ENCODE measurements at places on chromosomes 7 and 10.

- no peak for DNase-seq
Measured at GRCh38 chr7:3321206-3321605, 20.2 kb downstream of the SDK1 start.

GRCh38 chr7:5567790-5568189 is 144.2 kb upstream of the TNRC18 start:
- DNase-seq = no peak

DNA sequence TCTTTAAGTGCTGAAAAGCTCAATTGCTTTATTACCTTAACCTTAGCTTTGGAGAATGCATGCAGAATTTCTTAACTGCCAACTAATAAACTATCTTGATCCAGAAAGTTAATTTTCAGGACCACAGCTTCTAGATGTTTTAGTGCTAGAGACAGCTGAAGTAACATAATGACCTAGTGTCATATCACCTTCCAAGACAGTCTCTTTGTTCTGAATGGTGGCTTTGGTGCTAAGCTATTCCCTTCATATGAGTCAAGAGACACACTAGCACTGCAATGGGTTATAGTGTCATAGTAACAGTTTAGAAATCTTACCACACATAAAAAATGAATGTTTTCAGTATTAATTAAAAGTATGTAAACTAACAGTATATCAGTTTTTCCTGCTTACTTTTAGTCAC is 115.4 kb upstream of the LRRN3 start:
- DNase-seq = no peak

DNA sequence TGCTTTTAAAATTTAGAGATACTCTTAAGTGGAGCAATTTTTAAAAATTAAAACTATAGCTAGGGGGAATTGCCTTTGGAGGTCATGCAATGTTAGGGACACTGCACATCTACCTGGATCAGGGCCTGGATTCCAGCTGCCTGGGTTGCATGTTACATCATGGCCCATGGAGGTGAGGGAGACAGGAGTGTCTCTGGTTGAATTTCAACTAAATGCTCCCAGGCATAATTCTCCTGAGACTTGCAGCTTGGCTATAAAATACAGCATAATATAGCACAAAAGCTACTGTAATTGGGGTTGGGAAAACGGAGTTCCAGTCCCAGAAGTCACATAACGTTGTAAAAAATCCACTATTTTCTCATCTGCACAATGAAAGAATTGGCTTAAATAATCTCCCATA is 782.5 kb downstream of the LRMDA start:
- no peak for DNase-seq

DNA sequence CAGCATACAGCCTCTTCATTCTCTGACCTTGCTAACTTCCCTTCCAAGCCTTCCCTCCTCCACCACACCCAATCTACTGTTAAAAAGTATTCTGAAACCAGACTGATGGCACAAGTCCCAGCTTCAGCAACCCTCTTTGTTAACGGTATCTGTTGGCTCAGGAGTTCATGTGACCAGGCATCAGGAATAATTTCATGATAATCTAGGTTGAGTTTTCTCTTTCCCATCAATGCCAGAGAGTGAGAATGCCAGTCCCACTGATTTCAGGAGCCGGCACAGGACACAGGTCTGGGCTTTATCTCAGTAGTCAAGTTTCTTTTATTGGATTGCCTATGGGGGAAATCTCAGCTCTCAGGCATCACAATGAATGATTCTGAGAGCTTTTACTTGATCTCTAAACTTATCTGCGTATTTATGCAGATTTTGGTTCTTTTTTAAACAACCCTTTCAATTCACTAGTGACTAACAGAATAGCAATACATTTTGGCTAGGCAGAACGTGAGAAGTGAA is 231.0 kb upstream of the LYZL1 start:
- DNase-seq = peak; percentile 73

GRCh38 chr7:129707910-129708499 is 96.5 kb downstream of the NRF1 start:
- DNase-seq = no peak

DNA sequence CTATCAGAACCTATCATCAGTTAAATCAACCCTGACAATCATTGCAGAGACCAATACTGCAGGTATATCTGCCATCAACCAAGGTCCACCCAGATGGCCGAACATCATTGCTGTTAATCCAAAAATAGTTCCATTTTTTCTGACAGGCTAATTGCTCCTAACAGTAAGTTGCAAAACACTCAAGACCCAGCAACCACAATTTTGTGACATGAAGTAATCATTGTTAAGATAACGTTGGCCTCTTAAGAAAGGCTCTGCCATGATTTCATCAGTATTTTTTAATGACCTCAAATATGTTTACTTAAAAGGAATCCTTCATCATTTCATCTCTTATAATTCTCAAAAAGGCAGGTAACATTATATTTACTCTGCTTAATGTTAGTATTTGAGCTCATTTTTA is 553.4 kb upstream of the POM121L12 start:
- DNase-seq = peak; percentile 14

- no peak for DNase-seq
Measured at GRCh38 chr7:158742065-158742821, 37.6 kb upstream of the NCAPG2 start.

- no peak for DNase-seq
Measured at GRCh38 chr7:6477318-6477660, 29.5 kb upstream of the DAGLB start.

DNA sequence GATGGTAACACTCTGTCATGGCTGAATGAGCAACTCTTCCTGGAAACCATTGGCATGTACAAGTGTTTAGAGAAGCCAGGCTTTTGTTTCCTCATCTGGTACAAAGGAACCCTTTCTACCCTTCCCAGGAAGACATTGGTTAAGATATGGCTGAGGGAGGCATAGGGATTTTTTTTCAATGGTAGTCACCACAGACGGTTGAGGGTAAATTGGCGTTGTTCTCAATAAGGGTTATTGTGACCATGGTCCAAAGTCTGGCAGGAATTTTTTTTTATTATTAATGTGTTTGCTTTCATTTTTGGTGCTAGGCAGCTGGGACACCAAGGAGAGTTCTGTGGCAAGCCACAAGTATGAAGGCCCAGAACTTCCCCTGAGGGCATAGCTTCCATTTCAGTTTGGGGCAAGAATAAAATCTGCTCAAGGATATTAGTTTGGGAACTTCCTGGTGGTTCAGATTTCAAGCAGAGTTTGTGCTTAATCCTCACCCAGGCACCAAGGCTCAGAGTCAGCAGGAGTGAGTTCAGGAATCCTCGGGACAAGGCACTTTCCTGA is at the start of gene PLEKHS1:
Gene PLEKHS1, plus strand, starts transcription at position 502 of the 552 bp plus-strand sequence. CDS start 3,596 bp downstream, outside the sequence.
- peak; percentile 9 for DNase-seq

GRCh38 chr7:126211875-126212274 is 1040.9 kb downstream of the GRM8 start:
- no peak for DNase-seq

DNA sequence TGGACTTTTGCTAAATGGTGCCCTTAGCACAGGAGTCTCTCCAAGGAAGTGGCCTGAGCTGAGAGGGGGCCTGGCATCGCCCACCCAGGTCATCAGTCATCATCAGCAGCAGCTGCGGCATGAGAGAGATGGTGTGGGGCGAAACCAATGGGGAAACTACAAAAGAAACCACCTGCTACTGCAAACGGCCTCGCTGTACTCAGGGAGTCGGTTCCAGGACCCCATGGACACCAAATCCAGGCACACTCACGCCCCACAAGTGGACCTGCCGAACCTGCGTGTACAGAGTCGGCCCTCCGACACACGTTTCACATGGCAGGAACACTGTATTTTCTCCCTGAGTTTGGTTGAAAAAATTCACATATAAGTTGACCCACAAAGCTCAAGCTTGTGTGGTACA is 37.8 kb downstream of the DIP2C start:
- DNase-seq = no peak

- DNase-seq = peak; percentile 52
Measured at GRCh38 chr10:75613685-75614504, 182.5 kb downstream of the LRMDA start.

GRCh38 chr10:116888380-116889055 is 39.2 kb downstream of the ENO4 start:
- peak; percentile 90 for DNase-seq

GRCh38 chr7:129210256-129210988 is 14.4 kb upstream of the AHCYL2 start:
- DNase-seq = peak; percentile 60

GRCh38 chr7:107213193-107213788 is 44.5 kb downstream of the HBP1 start:
- no peak for DNase-seq

DNA sequence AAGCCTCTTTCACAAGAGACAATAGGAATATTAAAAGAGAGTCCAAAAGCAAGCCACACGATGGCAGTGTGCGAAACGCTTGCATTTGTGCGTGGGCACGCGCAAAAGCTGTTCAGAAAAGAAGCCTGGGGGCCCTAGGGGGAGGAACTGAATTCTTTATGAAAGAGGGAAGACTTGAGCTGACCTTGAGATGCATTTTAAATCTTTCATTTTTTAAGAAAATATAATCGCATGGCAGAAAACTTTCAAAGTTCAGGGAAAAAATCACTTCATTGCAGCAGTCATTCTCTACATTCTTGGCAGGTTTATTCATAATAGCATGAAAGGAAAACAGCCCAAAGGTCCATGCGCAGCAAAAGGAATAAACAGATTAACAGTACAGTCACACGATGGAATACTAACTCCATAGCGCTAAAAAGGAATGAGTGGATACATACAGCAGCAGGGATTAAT is 206.5 kb upstream of the PRKCQ start:
- DNase-seq = peak; percentile 77

DNA sequence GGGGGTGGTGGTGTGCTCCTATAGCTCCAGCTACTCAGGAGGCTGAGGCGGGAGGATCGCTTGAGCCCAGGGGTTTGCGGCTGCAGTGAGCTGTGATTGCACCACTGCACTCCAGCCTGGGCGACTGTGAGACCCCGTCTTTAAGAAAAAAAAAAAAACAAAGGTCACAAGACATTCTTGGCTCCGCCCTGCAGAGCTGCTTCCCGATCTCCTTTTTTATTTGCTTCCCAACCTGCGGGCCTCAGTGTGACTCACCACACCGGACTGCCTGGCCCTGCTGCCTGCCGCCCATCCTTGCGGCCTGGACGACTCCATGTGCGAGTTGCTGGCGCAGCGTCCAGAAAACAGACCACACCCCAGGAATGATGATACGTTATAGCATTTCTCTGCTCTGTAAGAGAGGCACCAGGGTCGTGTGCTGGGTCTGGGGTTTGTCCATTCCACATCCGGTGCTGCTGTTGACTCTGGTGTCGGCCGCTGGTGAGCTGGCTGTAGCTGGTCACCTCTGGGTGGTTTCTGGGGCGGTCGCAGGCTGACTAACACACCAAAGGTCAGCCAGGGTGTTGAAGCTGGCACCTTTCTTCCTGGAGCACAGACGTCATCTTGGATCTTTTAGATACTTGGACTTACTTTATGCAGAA is 123.6 kb downstream of the TCF7L2 start:
- peak; percentile 97 for DNase-seq

DNA sequence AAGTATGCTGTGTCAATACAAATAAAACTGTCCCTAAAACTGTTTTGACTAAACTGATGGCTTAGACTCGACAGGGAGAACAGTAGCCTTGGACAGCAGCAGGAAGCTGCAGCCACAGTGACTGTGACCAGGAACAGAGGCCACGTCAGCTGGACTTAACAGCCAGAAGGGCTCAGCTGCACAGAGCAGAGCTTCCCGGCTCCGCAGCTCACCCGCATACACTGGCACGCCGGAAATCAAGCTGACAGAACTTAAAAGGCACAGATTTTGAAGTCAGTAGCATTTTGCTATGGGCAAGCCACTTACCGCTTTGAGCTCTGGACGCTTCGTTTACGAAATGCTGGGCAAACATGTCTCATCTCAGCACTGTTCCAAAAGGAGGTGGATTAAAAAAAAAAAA is 769.7 kb upstream of the AUTS2 start:
- no peak for DNase-seq

DNA sequence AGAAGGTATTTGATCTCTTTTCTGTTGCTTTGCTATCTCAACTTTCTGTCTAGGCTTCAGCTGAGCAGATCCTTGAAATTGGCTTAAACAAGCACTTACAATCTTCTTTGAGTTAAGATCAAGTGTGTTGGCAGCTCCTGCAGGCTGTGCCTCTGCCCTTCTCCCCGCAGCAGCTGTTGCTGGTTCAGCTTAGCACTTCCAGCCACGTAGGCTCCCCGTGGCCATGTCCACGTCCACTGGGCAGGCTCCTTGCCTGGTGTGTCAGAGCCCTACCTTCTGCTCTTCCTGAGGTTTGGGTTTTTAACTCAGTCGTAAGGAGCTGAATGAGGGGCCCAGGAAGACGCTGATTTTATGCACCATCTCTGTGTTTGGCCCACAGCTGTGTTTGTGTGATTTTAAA is 47.2 kb downstream of the CAMK1D start:
- no peak for DNase-seq

- no peak for DNase-seq
Measured at GRCh38 chr7:133478591-133479135, 225.8 kb downstream of the EXOC4 start.

DNA sequence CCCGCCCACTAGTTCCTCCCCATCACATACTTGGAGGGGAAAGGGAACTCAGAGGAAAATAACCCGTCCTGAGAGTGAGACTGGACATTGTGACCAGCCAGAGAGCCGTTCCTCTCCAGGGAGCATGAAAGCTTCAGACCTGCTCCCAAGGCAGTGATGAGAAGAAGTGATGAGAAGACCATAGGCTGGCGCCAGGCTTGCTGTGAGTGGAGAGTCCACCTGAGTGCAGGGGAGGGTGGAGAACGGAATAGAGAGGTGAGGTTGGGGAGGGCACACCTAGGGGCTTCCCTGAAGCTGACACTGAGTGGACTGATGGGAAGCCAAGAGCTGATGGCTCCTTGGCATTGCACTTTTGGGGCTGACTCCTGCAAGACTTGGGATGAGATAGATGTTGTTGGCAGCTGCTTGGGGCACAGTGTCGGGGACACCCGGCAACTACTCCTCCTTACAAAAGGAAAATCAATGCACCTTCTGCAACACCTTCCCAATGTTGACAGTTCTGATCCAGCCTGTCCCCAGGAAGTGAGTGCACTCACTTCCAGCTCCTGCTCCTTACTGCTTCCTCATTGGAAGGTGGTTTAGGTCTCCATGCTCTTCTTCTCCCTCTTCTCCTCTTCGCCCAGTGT is 79.4 kb downstream of the EMX2 start:
- no peak for DNase-seq

DNA sequence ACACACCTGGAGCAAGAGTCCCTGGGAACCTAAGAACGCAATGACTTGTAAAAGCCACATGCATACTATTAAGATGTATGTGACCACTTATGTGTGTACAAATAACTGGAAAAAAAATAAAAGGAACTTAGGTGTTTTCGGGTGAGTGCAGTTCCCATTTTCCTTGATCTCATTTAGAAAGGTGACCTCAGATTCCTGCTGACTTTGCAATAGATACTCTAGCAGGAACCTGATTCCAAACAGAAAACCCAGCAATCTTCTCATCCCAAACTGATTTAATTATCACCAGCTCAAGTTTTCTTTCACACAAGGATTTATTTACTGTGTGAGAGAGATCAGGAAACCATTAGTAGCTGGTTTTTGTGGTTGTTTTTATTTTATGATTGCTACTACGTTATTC is 56.5 kb upstream of the LRGUK start:
- DNase-seq = no peak

- no peak for DNase-seq
Measured at GRCh38 chr7:26097837-26098668, 53.9 kb upstream of the NFE2L3 start.

All from fibroblast of lung (primary cell).